ENCODE measurements at places on chromosomes 3 and 15.

DNA sequence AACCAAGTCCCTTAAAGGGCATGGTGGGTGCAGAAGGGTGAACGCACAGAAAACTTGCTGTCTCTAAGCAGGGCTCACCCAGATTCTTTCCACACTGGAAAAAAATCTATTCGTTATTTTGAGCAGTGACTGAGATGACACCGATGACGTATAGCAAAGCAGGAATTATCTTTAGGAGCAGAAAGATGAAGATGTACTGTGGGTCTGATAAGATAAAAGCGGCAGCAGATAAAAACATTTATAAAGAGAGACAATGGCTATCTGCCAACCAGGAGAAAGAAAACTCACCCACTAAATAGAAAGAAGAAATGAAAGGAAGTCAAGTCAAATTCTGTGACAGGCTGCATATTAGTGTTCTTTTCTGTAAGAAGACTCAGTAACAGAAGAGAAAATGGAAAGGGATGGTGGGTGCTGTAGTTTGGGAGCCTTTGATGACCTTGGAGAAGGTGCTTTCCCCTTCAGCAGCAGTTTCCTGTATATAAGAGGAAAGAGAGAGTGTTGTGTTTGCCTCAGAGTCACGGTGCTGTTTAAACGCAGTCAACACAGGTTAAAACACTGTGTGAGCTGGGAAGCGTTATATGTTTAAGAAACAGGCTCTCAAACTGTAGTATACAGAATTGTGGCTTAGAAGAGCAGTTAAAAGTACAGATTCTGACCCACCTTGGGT is 111.6 kb downstream of the AQP9 start:
- peak; percentile 30 for DNase-seq

DNA sequence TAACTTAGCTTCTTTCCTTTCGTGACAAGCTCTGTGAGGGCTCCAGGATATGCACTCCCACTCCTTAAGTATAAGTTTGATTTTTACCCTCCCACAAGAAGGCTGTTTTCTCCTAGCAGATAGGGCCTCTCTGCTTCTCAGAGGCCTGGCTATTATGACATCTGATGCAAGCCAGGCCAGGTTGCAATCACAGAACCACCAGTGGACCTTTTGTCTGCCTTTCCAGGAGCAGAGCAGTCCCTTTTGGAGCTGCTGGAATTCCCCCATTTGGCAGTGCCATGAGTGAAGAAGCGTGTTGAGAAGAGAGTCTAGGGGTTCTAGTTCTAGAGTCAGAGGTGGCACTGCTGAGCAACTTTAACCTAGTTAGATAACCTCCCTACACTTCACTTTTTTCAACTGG is 1004.3 kb upstream of the SEMA6D start:
- DNase-seq: no peak

GRCh38 chr3:58470363-58471024 is 21.4 kb upstream of the KCTD6 start:
- DNase-seq: no peak

DNA sequence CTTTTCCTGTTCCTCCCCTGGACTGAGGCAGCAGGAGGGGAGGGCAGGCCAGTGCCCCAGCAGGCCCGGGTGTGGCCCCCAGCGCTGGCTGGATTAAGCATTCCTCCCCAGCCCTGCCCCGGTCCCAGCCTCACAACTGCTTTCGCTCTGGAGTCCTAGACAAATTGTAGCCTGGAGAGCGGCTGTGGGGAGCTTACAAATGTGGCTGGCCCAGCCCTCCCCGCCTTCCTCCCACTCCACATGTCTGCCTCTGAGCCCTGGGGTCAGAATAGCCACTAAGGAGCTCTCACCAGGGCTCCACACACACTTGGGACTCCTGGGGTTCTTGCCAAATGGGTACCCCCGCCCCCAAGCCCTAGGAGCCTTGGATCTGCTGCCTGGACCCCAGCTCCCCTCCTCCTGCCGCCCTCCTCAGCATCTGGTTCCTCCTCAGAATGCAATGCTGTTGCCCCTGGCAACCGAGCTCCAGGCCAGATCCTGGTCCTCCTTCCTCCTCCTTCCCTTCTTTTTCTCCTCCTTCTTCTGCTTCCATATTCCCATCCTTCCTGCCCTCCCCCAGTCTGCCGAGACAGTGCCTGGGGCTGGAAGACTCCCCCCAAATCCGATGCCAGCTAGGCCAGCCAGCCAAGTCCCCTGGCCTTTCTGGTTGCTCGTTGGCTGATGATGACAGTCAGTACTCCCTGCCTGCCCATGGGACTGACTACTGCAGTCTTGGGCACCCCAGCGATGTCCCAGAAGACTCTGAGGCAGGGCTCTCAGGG is 91.1 kb downstream of the LINGO1 start:
- DNase-seq: no peak

DNA sequence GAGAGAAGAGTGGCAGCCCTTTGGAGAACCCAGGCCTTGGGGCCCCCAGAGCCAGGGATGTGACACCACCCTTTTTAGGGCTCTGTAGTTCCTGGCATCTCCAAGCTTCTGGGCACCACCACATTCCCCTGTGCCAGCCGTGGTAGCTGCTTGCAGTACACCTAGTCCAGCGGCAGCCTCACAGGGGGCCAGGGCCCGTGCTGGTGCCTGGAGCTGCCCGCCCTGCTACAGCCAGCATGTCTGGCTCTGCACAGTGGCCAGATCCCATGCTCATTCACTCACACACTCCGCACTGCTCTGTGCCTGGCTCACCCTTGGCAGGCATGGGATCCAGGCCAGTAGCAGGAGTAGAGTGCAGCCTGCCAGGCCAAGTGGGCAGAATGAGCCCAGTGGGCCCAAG is 351.6 kb upstream of the TMCO5A start:
- no peak for DNase-seq

GRCh38 chr3:130907966-130908365 is 14.1 kb downstream of the ATP2C1 start:
- DNase-seq: no peak

DNA sequence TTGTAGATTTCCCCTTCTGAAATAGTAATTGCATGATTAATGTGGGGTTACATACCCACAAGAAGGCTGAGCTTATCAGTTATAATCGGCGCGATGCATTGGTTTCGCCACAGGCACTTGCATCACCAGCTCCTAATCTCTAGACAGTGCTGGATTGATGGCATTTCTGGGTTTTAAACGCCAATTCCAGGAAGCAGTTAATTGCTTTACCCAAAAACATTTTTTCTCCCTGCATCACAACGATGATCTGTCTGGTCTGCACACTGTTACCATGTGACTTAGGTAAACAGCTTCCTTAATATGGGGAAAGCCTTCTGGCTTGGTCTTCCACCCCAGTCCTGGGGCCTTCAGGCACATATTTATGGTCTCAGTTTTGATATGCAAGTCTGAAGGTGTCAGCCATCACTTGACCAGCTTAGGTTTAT is 70.0 kb upstream of the HEG1 start:
- peak; percentile 91 for DNase-seq

GRCh38 chr3:15271785-15272381 is 60.5 kb downstream of the SH3BP5 start:
- DNase-seq: peak; percentile 93

DNA sequence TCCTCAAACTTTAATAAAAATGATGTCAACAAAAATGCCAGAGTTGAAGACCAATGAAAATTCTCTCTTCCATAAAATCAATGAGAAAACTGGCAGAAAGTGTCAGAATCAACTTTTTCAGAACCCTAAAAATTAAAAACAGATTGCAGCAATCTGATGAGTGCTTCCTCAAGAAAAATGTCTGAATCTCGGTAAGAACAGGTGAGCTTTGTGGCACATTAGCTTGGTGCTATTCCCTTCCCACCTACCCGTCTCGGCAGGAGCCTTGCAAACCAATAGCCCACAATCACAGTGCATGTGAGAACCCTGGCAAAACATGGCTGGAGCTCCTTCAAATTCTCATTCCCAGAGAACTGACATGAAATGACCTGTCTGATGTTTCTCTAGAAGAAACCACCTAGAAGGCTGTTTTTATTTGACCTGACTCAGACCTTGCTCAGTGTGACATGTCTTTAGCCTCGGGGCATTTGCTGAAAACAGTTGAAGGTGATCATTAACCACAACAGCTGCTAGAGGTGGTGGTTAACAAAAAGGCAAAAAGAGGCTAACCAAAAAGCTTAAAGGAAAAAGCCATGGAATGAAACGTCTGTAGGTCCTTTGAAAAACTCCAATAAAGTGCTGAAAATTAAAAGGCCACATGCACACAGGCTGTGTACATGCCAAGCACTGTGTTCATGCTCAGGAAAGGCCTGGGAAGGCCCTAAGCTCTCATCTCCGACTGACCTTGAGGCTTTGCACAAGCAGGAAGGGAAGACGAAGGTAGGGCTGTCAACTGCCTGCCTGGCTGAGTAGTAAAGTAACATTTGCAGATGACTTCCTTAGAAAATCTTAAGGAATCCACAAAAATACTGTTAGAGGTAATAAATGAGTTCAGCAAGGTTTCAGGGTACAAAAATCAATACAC is 253.0 kb upstream of the NSMCE3 start:
- no peak for DNase-seq

GRCh38 chr3:32719931-32720330 is 34.9 kb downstream of the CNOT10 start:
- no peak for DNase-seq
